ENCODE measurements at places on chromosomes 7 and 10. TPM values are rescaled to one million over a fixed set of nuclear protein-coding genes. Genes with fewer than 3 reads are reported as not detected.

- no peak for DNase-seq
These were observed 280.2 kb upstream of the IMMP2L start for GRCh38 chr7:111842491-111842890.

DNA sequence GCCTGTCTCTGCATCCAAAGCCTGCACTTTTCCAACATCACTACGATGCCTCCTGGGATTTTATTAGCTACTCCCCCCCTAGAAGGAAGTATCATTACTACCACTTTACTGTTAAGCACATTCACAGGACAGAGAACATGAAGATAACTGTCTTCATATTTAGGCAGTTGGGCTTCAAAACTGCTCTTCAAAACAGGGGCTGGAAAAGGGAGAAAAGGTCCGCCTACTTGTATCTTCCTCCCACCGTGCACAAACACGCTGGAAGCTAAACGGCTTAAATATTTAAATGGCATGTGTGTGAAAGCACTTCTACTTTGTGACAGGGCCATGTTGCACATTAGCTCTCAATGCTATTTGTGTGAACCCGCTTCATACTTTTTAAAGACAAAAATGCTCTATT lies 999 bp downstream of the ITIH5 start:
- no peak for DNase-seq

GRCh38 chr7:143485094-143485493 lies 7.4 kb downstream of the TAS2R41 start:
- no peak for DNase-seq

DNA sequence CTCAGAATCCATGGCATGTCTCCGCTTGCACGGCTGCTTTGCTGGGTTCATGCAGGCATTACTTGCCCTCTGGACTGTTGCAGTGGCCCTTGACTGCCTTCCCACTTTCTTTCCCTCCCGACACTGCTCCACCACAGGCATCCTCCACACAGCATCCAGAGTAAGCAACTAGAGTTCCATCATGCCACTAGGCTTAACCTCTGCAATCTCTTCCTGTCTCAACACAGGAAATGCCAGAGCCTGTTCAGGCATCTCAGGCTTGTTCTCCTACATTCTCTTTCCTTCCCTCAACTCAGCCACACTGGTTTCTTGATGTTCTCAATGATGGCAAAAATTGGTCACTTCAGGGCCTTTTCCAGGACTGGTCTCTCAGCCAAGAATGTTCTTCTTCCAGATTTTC lies 284.5 kb upstream of the KLF6 start:
- no peak for DNase-seq

DNA sequence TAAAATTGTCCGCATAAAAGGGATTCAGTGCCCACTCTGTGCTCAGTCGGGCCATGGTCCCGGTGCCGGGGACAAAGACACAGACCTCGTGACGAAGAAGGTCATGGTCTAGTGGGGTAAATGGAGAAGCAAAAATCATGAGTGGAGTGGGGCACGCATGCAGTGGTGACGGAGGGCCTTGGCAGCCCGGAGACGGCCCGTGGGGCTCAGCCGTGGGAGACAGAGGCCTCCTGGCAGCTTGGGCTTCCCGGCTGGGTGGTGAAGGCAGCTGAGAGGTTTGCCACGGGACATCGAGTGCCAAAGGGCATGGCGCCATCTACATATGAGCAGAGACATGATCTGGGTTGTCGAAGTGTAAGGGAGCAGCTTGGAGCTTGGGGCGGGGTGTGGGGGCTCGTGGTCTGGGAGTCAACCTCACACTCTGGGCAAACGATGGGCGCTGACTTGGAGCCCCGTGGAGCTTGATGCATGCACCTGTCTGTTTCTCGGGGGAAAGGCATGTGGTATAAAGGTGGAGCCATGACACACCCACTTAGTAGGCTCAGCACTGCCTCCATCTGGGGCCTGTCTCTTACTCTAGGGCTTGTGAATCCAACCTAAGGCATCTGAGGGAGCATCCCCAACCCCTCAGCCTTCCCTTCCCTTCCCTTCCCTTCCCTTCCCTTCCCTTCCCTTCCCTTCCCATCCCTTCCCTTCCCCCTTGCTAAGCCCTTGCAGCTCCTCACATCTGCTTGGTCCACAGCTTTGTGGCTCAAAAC lies 151.0 kb upstream of the INSYN2A start:
- no peak for DNase-seq

DNA sequence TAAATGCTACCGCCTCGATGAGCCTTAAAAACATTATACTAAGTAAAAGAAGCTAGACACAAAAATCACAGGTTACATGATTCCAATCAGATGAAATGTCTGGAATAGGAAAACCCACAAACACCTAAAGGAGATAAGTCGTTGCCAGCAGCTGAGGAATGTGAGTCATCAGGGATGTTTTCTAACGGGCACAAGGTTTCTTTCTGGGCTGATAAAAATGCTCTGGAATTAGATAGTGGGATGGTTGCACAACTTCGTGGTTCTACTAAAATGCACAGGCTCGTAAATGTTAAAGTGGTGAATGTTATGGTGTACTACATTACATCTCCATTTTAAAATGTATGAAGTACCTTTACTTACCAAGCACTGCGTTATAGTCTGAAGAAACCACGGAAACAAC lies 9.7 kb downstream of the ABLIM1 start:
- DNase-seq: no peak

DNA sequence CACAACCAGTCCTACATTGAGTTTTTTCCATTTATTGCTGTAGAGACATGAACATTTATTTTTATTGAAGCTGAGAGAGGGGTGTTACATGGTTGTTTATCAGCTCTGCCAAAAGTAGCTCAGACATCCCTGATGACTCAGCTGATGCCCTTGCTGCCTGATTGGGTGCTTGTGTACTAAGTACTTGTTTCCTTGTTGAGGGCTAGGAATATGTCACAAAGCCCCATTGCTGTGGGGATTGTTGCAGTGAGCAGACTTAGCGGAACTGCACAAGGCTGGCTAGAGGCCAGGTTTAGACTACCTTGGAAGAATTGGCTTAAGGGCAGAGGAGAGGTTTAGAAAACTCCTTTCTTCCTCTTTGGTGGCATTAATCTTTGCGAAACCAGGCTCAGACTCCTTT lies 110.6 kb downstream of the AUTS2 start:
- DNase-seq: no peak

GRCh38 chr10:101291331-101292193 lies 62.3 kb upstream of the LBX1 start:
- DNase-seq: peak; percentile 80

- no peak for DNase-seq
These were observed 1.5 kb upstream of the HTR7 start for GRCh38 chr10:90859321-90859751.

DNA sequence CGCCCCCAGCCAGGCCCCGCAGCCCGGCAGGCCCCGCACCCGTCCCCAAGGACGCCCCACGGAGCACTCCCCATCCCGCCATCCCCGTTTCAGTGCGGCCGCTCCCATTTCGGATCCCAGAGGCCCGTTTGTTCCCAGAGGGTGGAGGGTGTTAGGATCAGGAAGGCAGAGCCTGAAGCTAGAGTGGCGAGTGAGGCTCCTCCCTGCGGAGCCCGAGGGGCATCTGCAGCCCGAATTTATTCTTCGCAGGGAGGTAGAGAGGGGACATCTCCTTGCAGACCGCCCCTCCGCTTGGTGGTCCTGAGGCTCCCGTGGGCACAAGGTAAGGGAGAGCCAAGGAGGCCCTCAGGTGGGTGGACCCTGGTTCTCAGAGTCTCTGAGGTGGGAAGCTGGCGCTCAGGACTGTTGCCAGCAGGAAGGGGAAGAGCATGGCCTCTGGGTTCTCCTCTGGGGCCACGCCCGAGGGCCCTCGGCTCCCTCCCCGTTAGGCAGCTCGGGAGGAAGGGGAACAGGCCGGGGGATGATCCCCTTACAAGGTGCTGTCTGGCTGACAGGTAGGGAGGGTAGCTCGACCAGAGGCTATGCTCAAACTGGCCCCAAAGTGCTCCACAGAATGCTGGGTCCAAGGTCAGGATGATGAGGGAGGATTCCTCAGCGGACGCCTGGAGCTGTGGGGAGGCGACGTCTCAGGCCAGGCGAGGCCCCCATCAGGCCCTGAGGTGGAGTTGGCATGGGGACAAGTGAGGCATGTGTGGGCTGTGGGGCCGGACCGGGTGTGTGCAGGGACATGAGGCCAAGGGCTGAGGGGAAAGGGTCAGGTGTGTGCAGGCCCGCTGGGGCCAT lies 17.4 kb downstream of the POLL start:
- DNase-seq: no peak

DNA sequence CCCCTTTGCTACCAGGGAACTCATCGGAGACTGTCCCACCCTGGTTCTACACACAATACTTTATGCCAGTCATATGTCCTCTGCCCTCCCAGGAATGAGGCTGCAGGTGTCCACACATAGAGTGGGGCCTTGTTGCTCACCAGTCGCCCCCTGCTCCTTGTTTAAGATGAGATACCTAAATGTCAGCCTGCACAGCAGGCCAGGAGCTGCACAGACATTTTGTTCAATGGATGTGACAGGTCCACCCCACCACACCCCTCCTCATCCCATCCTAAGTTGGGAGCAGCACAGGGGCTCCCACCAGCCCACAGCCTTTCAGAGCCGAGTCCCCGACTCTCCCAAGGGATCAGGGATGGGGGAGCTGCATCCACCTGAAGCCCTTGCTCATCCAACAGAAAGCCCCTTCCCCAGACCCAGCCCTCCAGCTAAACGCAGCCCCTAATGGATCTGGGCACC lies 6.2 kb upstream of the GRID1 start:
- DNase-seq: no peak

- no peak for DNase-seq
These were observed 86.5 kb downstream of the OTUD1 start for GRCh38 chr10:23525406-23525805.

Gene BHLHA15
- not detected for total RNA-seq

Data from Right ventricle myocardium inferior (tissue), 1 donor.